PC-3 (cell line): ENCODE measurements at places on chromosomes 16 and 17. TPM values are rescaled to one million over a fixed set of nuclear protein-coding genes. Genes with fewer than 3 reads are reported as not detected.

The ZNF688 gene
- total RNA-seq, result 5.5 and 14.3 TPM in 2 replicates

The NPTX1 gene
- total RNA-seq, result 0.55 and 4.3 TPM in 2 replicates

The ABCC12 gene
- not detected in 2 replicates for total RNA-seq

The SPAG9 gene
- 90.5 and 98.1 TPM in 2 replicates for total RNA-seq

The FZD2 gene
- 11.6 and 12.8 TPM in 2 replicates for total RNA-seq

The ERN2 gene
- not detected in 2 replicates for total RNA-seq

The DOC2A gene
- total RNA-seq, result 4.6 and 5.2 TPM in 2 replicates

The USP43 gene
- total RNA-seq, result 8.1 and 10.0 TPM in 2 replicates

The STX1B gene
- 1.5 and 2.4 TPM in 2 replicates for total RNA-seq

The GP1BA gene
- not detected in 2 replicates for total RNA-seq

The KCNH4 gene
- total RNA-seq, result not detected in 2 replicates

The UBE2O gene
- 64.7 and 77.3 TPM in 2 replicates for total RNA-seq

The AIPL1 gene
- not detected in 2 replicates for total RNA-seq

The ABCC11 gene
- 0.26 TPM in 1 of 2 replicates, not detected in the other for total RNA-seq

The TMEM100 gene
- total RNA-seq, result not detected in 2 replicates
